ENCODE measurements at places on chromosomes 7 and 10. TPM values are rescaled to one million over a fixed set of nuclear protein-coding genes. Genes with fewer than 3 reads are reported as not detected.

DNA sequence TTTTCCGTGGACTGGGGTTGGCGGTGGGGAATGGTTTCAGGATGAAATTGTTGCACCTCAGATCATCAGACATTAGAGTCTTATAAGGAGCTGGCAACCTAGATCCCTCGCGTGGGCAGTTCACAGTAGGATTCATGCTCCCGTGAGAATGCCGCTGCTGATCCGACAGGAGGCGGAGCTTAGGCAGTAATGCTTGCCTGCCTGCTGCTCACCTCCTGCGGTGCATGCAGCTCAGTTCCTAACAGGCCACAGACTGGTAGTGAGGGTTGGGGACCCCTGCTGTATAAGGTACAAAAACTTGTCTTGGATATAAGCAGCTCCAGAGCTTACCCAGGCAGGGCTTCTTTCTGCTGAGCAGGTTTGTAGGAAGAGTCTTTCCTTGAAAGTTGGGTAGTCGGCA is 53.9 kb downstream of the SHH start:
- no peak for DNase-seq

The TMEM229A gene
- not detected for total RNA-seq

GRCh38 chr10:61662794-61663259 is at the start of gene CABCOCO1:
TSS of gene CABCOCO1 (plus strand) at chr10:61662929. CDS start at chr10:61662973, 44 bp downstream.
- no peak for DNase-seq

- no peak for DNase-seq
Measured at GRCh38 chr7:67724435-67724834, 727.8 kb downstream of the TYW1 start.

The THNSL1 gene
- 1.5 TPM for total RNA-seq

DNA sequence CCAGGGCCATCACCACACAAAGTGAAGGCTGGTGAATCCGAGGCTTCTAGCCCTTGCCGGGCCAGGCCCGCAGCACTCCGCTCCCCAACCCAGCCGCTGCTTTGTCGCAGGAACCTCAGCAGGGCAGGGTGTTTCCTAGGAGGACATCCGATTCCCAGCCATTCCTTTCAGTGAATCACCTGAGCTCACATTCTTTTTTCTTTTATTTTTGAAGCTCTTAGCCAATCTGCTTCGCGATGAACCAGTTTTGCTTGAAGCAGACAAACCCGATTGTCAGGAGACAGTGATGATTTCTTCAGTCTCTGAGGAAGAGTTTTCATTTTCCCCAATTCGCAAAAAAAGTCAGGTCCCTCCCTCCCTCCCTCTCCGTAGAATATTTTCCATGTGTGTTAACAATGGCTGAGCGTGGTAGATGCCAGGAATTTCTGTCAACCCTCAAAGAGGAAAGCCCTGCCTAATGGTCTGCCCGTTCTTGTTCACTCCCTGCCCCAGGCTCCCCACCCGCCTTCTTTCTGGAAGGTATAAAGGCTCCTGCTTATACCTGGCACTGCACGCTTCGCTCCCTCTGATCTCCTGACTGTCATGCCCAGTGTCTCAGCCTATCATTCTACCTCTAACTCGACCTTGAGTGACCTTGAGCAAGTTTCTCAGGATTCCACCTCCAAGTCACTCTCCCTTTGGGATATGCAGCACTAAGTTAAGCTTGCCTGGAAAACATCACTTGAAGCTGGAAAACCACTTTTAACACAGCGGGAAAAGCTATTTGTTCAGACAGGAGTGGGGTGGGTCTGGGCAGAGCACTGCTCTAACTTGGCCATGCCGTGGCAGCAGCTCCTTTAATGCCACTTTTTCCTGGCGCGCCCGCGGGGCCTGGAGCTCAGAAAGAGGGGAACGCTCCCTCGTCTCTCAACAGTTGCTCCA is 35.1 kb downstream of the EGFR start:
- DNase-seq, result no peak

DNA sequence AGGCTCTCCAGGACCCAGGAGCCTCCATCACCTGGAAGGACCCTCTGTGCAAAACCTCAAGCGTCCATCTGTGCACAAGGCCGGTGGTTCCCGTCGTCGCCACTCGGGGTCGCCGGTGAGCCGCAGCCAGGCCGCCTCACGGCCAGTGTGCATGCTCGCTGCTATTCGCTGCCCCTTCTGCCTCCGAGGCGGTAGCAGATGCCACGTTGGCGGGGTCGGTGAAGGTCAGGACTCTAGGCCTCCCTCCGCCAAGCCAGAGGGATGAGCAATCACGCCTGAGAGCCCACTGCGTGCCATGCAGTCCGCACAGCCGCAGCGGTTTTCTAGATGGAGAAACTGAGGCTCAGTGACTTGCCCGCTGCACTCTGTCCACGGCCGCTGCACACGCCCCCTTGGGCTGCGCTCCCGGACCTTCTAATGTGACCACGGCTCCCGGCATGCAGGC is 5.7 kb downstream of the UPK3B start:
- DNase-seq, result no peak

GRCh38 chr10:126454045-126454751 is 65.9 kb upstream of the ADAM12 start:
- no peak for DNase-seq

The TMEM236 gene
- total RNA-seq, result 1.2 TPM

- DNase-seq, result no peak
Measured at GRCh38 chr7:21140622-21141021, 287.3 kb upstream of the SP4 start.

GRCh38 chr10:71974489-71975021 is 10.4 kb downstream of the CHST3 start:
- no peak for DNase-seq

GRCh38 chr10:128835361-128835760 is 631.7 kb upstream of the MGMT start:
- no peak for DNase-seq

GRCh38 chr10:70315276-70315675 is 31.5 kb upstream of the NPFFR1 start:
- no peak for DNase-seq

The HOXA4 gene
- total RNA-seq, result 6.3 TPM

The INTS15 gene
- total RNA-seq, result 63.0 TPM

- DNase-seq, result no peak
Measured at GRCh38 chr10:99770408-99771045, 11.9 kb upstream of the ABCC2 start.

DNA sequence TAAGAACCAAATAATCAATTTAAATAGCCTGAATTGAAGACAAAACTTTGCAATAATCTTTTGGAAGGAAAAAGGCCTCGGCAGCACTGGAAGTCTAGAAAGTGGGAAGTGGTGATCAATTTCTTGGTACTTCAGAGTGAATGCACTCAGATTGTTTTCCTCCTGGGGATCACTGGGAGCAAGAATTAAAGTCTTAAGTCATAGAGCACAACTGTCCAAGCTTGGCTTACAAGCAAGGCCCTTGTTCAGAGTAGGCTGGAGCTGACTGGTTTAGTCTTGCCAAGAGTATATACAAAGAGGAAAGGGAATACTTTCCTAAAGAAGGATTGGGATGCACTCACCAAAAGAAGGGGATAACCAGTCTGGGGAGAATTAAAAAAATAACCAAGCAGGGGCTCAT is 637.1 kb downstream of the CCSER2 start:
- DNase-seq, result no peak

- no peak for DNase-seq
Measured at GRCh38 chr7:100825751-100826513, 1.4 kb downstream of the EPHB4 start.

- no peak for DNase-seq
Measured at GRCh38 chr7:47578579-47579270, 3.2 kb downstream of the TNS3 start.

- no peak for DNase-seq
Measured at GRCh38 chr7:7550663-7551062, 15.0 kb upstream of the COL28A1 start.

- DNase-seq, result no peak
Measured at GRCh38 chr10:22912763-22913384, 15.0 kb upstream of the ARMC3 start.

DNA sequence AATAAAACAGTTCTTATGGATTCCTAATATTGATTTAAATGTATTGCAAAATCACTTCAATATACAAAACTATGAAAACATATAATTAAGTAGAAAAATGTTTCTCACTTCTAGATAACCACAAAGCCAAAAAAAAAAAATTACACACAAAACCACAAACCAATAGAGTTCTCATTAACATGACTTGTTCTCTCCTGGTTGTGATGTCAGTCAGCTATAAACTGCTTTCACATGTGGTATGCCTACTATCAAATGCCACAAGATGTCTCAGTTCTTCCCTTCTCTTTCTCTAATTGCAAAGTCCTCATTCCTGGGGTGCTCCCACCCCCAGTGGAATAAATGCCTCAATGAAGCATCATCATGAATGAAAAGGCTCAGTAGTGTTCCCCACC is 16.6 kb downstream of the GNAI1 start:
- no peak for DNase-seq

Data from tibial nerve (tissue), 4 donors.